ENCODE measurements at places on chromosomes 13 and 19.

- no peak for DNase-seq
These were observed 392.5 kb downstream of the DIAPH3 start for GRCh38 chr13:59771272-59771671.

DNA sequence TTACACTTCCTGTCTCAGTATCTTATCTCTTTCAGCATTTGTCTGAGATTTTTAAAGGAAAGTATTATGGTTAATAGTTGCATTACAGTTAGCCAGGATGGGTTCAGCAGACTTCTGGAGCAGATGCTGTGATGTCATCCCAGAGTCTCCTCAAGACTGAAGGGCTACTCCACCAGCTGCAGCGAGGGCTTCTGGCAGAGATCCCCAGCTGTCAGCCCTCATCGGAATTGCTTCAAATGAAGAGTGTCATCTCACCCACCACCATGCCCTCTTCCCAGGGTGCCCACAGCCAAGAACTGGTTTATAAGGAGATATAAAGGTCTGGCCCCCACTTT lies 84.4 kb downstream of the FAM216B start:
- no peak for DNase-seq

DNA sequence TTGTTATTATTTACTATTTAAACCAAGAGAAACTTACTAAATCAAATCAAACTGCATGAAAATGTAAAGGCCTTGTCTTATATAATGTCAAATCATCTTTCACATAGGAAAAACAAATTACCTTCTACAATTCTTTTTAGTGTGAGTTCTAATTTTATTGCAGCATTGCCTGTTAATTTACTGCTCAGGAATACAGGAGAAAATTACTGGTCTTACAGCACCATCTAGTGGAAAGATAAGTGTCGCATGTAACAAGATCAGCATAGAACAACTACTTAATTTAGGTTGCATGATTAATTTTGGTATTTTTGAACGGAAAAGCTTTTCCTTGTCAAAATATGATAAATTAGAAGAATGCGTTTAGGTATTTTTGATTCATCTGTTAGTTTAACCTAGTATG lies 502.7 kb downstream of the UQCRFS1 start:
- DNase-seq: peak; percentile 47

GRCh38 chr13:87669379-87669978 lies 1.7 kb upstream of the SLITRK5 start:
- peak; percentile 35 for DNase-seq

GRCh38 chr13:40813667-40814454 lies 24.4 kb downstream of the SLC25A15 start:
- peak; percentile 0 for DNase-seq

GRCh38 chr13:68064001-68064770 lies 834.0 kb upstream of the PCDH9 start:
- no peak for DNase-seq

- no peak for DNase-seq
These were observed 60.6 kb downstream of the LNX2 start for GRCh38 chr13:27559719-27560118.

DNA sequence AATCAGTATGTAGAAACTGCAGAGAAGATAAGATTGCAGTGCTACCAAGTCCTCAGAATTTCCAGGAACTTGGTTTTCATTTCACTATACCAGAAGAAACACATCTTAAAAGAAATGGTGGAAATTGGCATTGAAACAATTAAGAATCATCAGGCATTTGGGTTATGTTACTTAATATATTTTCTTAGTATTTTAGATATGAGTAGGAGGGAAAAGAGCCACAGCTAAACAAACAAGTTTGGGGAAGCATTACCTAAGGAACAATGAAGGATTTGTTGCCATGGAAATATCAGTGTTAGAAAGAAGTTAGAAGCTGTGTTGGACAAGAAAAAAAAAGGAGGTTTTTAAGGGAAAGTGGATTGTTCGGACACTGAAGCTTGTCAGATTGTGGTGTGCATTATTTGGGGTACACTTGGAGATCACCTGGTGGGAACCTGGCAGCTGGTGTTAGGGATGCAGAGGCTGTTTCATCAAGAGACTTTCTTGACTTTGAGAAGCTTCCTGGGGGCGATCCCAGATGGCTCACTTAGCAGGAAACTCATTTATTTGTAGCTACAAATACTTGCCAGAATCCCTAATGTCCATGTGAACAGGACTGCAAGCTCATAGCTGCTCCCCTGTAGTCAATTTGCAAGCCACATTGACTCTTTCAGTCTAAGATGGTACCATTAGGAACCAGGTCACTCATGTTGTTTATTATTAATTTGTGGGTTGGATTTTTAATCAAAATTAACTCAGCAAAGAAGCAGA lies 246.7 kb downstream of the RFC3 start:
- no peak for DNase-seq

DNA sequence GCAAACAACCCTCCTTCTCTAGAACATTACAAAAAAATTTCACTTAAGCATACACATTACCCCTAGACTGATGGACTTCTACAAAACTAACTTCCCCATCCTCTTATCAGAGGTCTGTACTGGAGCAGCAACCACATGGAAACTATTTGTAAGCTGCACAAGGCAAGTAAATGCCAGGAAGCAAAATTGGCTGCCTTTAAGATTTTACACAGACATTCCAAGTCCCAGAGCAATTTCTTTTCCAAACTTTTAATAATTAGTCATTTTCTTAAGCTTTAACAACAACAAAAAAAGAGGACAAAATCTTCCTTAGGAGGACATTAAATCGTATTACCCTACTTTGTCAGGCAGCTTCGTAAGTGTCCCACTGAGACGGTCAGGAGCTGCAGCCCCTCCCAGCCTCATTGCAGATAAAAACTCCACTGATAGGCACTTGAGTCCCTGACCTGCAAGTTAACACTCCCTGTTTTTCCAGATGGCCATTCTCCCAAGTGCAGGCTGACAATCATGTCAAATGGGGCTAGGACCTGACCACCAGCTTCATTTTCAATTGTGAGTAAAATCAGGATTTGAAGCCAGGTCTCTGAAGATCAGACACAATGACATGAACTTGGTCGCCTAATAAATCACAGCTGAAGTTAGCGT lies 680.1 kb downstream of the DIAPH3 start:
- DNase-seq: no peak
